Lung (tissue), 17 donors: ENCODE measurements at places on chromosomes 16 and 17. TPM values are rescaled to one million over a fixed set of nuclear protein-coding genes. Genes with fewer than 3 reads are reported as not detected.

GRCh38 chr17:68701046-68701445 is 99.9 kb upstream of the FAM20A start:
- no peak for DNase-seq

- DNase-seq = no peak
Measured at GRCh38 chr17:56038131-56038530, 115.1 kb upstream of the ANKFN1 start.

Gene TP53I13
- 69.4 TPM for total RNA-seq

Gene KAT2A
- total RNA-seq = 37.1 TPM

Gene KCNH6
- total RNA-seq = 0.55 TPM

GRCh38 chr16:6131526-6132050 is 1034.0 kb upstream of the EEF2KMT start:
- no peak for DNase-seq

Gene ADORA2B
- 9.3 TPM for total RNA-seq

DNA sequence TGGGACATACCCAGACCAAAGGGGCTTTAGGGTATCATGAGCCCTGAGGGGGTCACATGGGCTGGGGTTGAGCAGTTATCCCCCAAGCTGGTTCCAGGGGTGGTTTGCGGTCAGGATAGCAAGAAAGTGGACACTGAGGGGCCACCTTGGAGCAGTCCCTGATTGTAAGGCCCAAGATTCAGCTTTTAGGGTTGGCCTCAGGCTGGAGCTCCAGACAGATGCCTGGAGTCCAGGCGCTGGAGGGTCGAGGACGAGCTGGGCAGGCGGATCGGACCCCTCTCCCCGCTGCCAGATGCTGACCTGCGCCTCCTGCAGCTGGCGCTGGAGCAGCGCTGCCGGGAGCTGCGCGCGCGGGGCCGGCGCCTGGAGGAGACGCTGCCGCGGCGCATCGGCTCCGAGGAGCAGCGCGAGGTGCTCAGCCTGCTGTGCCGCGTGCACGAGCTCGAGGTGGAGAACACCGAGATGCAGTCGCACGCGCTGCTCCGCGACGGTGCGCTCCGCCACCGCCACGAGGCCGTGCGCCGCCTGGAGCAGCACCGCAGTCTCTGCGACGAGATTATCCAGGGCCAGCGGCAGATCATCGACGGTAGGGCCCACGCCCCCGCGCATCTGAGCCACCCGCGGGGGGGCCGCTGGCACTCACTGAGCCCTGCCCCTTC is 10.0 kb downstream of the BTBD17 start:
- no peak for DNase-seq

Gene AHSP
- total RNA-seq = not detected

DNA sequence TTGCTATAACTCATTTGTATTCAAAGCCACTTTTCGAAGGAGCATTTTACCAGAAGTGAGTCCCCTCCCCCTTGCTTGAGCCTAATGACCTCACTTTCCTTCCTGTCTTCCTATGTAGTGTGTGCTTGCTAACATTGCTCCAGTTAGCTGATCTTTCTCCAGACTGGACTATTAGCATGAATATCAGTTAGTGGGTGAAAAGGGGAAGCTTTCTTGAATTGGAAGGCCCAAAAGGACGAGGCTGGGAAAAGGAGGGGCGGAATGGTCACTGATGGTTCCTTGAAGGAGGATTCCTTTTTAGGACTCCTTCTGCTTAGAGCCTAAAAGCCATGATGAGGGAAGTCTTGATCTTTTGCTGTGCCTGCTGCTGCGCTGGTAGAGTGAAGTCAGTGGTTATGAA is 11.9 kb downstream of the MAP3K3 start:
- no peak for DNase-seq

Gene WFIKKN1
- 0.31 TPM for total RNA-seq

- no peak for DNase-seq
Measured at GRCh38 chr17:8273884-8274444, 14.5 kb upstream of the RANGRF start.

- peak; percentile 96 for DNase-seq
Measured at GRCh38 chr16:65121870-65122723, at the start of gene CDH11. TSS of gene CDH11 (minus strand) at chr16:65122063. CDS start at chr16:65004869, 117,194 bp downstream.

GRCh38 chr17:78712043-78712442 is 70.0 kb downstream of the CYTH1 start:
- no peak for DNase-seq

Gene TNP2
- total RNA-seq = not detected

DNA sequence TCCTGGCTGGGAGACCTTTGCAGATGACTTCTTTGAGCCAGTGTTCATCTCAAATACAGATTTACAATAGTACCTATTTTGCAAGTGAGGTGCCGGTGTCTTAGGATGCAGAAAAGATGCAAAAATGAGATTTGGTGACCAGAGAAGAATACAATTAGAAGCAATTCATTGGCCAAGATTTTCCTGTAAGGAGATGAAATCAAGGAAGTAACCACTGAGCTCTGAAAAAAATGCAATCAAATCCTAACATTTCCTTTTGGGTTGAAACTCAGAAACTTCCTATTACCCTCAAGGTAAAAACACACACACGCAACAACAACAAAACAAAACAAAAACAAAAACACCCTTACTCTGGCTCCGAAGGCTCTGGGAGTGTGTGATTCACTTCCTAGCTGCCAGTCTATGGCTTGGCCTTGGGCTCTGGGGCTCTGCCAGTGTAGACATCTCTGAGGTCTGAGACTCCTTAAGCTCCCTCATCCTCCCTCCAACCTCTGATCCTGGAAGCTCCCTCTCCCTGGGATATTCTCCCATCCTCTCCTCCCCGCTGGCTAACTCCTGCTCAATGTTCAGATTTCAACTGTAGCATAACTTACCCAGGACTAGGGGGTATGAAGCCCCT is 16.8 kb upstream of the MT4 start:
- no peak for DNase-seq

Gene CCDC200
- total RNA-seq = not detected

DNA sequence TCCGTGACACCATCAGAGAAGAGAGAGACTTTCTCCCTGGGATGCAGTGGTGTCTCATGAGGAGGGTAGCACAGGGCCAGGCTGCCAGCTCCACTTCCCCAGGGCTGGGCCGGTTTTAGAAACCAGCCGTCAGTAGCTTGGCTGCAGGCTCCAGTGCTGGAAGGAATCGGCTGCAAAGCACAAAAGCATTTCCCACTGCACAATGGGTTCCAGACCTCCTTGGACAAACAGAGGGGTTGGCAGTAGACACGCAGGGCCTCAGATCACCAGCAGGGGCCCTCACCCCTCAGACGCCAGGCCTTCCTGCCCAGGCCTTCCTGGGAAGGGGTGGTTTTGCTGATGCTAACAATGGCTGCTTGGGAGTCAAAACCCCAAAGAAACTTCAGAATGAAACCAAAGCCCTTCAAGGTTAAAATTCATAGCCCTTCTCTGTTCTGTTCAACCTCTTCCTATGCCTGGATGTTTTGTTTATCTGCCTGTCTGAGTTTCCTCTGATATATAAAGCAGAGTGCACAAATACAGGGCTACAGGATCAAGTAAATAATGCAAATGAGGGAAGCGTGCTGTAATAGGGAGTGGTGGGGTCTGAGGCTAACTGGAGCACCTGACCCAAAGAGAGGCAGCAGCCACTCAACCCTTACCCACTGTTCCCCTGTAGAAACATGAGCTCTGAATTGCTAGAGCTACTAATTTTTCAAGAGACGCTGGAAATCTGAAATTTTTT is 26.2 kb downstream of the TEKT5 start:
- no peak for DNase-seq

Gene SAMD14
- total RNA-seq = 4.4 TPM

DNA sequence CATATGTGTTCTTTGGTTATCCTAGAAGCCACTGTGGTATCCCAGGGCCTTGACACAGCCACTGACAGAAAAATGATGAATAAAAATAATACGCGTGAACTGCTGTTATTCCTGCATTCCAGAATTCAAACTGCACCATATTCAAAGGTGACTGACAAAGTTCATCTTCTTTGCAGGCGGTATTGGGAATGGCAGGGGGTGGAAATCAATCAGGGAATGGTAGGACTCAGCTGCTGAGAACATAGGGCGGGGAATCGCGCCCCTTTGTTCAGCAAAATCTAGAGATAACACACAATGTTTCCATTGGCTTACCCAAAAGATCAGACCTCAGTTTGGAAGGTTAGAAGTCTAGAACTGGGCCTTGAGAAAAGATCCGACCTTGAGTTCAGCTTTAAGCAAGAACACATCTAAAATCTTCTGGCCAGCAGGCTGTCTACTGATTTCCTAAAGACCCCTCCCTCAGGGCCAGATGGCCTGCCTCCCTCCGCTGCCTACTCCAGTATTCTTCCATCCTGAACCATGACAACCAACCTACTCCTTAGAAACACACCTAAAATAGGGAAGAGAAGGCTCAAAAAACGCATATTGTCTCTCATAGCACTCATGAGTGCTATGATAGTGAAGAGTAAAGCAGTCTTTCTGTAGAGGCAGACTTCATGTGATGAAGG is 34.1 kb downstream of the CDK5R1 start:
- no peak for DNase-seq

Gene TPSAB1
- total RNA-seq = not detected

- no peak for DNase-seq
Measured at GRCh38 chr16:28495098-28495793, 803 bp downstream of the APOBR start.

- peak; percentile 86 for DNase-seq
Measured at GRCh38 chr16:55835581-55835980, 2.7 kb upstream of the CES1 start.

Gene NTN3
- total RNA-seq = not detected

GRCh38 chr16:67241008-67241900 is 6.0 kb downstream of the FHOD1 start:
- peak; percentile 57 for DNase-seq

Gene ABCC11
- 0.40 TPM for total RNA-seq

- no peak for DNase-seq
Measured at GRCh38 chr17:21392266-21392665, 16.1 kb downstream of the KCNJ12 start.

- DNase-seq = no peak
Measured at GRCh38 chr17:81646869-81647600, 9.3 kb downstream of the PDE6G start.

GRCh38 chr16:27849621-27850020 is 213.9 kb downstream of the GSG1L start:
- DNase-seq = no peak

- no peak for DNase-seq
Measured at GRCh38 chr17:81310949-81311550, 15.9 kb upstream of the SLC38A10 start.

Gene INCA1
- total RNA-seq = 1.9 TPM

Gene MYO15B
- total RNA-seq = 197 TPM

GRCh38 chr16:75483222-75483621 is 12.0 kb downstream of the CHST6 start:
- no peak for DNase-seq

DNA sequence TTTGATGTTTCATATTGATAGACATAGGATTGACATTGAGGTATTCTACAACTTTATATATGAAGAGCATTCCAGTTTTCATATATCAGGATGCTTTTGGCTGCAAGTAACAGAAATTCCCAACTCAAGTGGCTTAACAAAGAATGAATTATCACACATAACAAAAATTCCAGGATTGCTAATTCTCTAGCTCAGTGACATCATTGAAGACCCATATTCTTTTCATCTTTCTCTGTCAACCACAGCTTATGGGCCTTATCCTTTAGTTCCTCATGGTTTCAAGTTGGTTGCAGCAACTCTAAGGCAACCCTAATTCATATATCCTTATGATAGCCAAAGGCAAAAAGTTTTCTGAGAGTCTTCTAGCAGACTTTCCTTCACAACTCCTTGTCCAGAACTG is 91.5 kb upstream of the HAS3 start:
- no peak for DNase-seq

DNA sequence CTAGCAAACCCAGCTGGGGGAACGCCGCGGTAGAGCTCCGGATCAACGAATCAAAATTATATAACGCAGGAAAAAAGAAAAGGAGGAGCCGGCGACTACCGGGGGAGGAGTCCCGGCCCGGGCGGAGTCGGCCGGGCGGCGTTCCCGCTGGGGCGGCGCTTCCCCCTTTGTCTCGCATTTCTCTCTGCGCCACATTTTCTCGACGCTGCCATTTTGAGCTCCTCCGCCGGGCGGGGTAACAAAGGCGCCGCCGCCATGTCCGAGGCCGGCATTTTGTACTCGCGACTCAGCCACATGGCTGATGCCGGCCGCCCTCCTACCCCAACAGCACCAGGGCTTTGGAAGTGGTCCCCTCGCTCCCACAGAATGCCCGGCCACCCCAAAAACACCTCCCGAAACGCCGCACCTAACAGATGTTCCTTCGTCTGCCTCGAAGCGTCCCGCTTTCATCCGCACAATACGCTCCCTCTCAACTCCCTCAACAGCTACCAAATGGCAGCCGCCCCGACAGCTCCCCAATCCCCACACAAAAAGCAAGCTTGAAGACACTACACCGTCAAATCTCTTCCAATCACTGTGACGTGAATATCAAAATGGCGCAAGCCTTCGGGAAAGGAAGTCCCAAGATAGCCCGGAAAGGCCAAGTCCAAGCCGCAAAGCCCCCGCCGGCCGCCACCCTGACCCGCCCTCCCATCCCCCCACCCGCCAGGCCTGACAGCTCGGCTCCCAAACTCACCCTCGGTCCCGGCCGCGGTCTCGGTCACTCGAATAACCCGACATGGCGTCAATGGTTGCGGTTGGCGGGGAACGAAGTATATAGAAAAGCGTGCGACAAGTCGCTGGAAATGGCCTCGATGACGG is 519 bp downstream of the DDX5 start:
- peak; percentile 96 for DNase-seq

DNA sequence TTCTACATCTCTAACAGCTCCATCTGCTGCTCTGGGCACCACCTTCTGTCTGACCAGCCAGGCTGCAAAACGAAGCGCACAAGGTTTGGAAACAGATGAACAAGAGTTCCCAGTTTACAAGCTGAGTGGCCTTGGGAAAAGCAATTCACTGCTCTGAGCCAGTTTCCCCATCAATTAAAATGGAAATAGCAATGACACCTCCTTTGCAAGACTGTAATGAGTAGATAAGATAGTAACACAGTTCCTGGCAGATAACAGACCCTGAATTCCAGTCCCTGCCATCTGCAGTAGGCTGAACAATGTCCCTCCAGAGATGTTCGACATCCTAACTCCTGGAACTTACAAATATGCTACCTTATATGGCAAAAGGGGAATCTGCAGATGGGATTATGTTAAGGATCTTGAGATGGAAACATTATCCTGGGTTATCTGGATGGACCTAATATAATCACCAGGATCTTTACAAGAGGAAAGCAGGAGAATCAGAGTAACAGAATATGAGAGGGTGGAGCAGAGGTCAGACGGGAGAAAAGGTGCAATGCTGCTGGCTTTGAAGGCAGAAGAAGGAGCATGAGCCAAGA is 27.9 kb downstream of the CPPED1 start:
- DNase-seq = no peak

Gene ACSM2A
- not detected for total RNA-seq

DNA sequence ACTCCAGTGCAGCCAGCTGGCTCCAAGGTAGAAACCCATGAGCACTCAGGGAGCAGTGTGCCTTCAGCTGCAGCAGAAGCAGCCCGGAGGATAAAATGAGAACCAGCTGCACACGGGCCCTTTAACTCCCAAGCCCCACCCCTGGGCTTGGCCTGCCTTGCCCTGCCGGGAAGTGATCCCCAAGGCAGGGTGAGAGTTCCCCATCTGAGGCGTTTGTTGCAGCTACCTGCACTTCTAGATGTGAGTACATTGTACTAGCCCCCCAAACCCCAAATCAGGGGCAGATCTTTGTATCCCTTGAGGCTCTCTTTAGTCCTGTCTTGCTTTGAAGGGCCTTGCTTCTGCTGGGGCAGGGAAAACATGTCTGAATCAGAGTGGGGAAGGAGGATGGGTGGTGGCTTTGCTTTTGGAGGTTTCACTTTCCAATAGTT is at the start of gene MVP:
MVP (plus strand) TSS at position 192 of the 431 bp plus-strand sequence. CDS start 10,088 bp downstream, outside the sequence.
- no peak for DNase-seq

GRCh38 chr16:54060599-54061421 is 225.8 kb downstream of the IRX3 start:
- no peak for DNase-seq

GRCh38 chr17:56994009-56994792 is 16.3 kb downstream of the SCPEP1 start:
- DNase-seq = no peak

Gene RHBDL1
- total RNA-seq = 0.91 TPM

Gene MYO19
- 66.6 TPM for total RNA-seq
